ENCODE measurements at places on chromosomes 5 and 9.

GRCh38 chr9:28215536-28216299 is 642.4 kb upstream of the C9orf72 start:
- H3K27ac ChIP-seq: no peak overlapping the region
- DNase-seq: no peak
- no peaks in the 10 kb centered on the region for H3K36me3 ChIP-seq
- no peaks in the 10 kb centered on the region for H3K27me3 ChIP-seq

- H3K27ac ChIP-seq: no peak overlapping the region
- peaks cover 18% of the 10 kb centered on the region for H3K27me3 ChIP-seq
- no peak overlapping the region for H3K4me3 ChIP-seq
- no peaks in the 10 kb centered on the region for H3K4me1 ChIP-seq
- no peak for DNase-seq
Observed at GRCh38 chr9:1052365-1053281, 2.5 kb downstream of the DMRT2 start.

GRCh38 chr9:268616-269015 is 54.0 kb downstream of the DOCK8 start:
- H3K4me3 ChIP-seq: no peak overlapping the region
- no peaks in the 10 kb centered on the region for H3K27me3 ChIP-seq
- no peaks in the 10 kb centered on the region for H3K4me1 ChIP-seq
- no peak overlapping the region for H3K27ac ChIP-seq

- H3K4me3 ChIP-seq: no peak overlapping the region
- no peak for DNase-seq
- H3K27me3 ChIP-seq: no peaks in the 10 kb centered on the region
- H3K27ac ChIP-seq: no peak overlapping the region
Observed at GRCh38 chr9:120299785-120300184, 280.2 kb downstream of the CDK5RAP2 start.

GRCh38 chr9:76658510-76659231 is 105.6 kb upstream of the PCA3 start:
- H3K36me3 ChIP-seq: no peaks in the 10 kb centered on the region
- no peak overlapping the region for H3K27ac ChIP-seq
- H3K27me3 ChIP-seq: no peaks in the 10 kb centered on the region
- DNase-seq: peak; percentile 38

- peaks cover 17% of the 10 kb centered on the region for H3K36me3 ChIP-seq
- no peak for DNase-seq
- H3K4me3 ChIP-seq: no peak overlapping the region
- no peak overlapping the region for H3K27ac ChIP-seq
Observed at GRCh38 chr9:136377341-136378169, 4.1 kb upstream of the CARD9 start.

- DNase-seq: no peak
- H3K4me1 ChIP-seq: no peaks in the 10 kb centered on the region
- no peaks in the 10 kb centered on the region for H3K27me3 ChIP-seq
- H3K27ac ChIP-seq: no peak overlapping the region
- H3K36me3 ChIP-seq: no peaks in the 10 kb centered on the region
- H3K4me3 ChIP-seq: no peak overlapping the region
Observed at GRCh38 chr5:107700481-107700880, 29.7 kb upstream of the EFNA5 start.

DNA sequence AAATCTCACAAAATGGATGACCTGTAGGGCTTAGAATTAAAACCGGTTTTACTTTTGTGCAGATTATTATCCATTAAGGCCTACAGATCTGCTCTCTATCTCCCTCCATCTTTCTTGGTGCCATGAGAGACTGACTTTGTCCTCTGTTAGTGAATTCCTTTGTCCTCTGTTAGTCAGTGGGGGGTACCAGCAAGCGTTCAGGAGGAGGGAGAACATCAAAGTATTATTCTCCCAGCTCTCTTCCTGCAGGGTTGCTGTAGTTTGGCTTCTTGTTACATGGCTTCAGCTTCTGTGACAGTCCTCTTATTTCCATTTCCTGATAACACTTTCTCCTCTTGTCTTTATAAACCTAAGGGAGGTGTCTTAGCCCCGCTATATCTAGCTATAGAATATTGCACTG is 850.5 kb upstream of the SEMA6A start:
- H3K4me1 ChIP-seq: no peaks in the 10 kb centered on the region
- no peak overlapping the region for H3K27ac ChIP-seq
- no peak overlapping the region for H3K4me3 ChIP-seq

DNA sequence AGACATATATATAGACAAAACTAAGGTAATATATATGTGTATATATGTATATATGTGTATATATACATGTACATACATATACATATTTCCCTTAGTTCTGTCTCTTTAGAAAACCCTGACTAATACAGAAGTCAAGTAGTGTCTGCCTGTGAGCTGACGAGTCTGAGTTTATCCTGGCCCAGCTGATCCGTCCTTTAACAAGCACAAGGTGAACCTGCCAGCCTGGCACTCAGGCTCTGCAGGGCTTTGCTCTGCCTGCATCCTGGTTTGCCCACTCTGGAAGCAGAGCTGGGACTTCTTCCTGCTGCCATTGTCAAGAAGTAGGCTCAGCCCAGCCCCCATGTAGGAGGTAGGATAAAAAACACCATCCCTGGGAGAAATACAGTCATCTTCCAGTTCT is 388.0 kb downstream of the ICE1 start:
- no peaks in the 10 kb centered on the region for H3K27me3 ChIP-seq
- DNase-seq: no peak

DNA sequence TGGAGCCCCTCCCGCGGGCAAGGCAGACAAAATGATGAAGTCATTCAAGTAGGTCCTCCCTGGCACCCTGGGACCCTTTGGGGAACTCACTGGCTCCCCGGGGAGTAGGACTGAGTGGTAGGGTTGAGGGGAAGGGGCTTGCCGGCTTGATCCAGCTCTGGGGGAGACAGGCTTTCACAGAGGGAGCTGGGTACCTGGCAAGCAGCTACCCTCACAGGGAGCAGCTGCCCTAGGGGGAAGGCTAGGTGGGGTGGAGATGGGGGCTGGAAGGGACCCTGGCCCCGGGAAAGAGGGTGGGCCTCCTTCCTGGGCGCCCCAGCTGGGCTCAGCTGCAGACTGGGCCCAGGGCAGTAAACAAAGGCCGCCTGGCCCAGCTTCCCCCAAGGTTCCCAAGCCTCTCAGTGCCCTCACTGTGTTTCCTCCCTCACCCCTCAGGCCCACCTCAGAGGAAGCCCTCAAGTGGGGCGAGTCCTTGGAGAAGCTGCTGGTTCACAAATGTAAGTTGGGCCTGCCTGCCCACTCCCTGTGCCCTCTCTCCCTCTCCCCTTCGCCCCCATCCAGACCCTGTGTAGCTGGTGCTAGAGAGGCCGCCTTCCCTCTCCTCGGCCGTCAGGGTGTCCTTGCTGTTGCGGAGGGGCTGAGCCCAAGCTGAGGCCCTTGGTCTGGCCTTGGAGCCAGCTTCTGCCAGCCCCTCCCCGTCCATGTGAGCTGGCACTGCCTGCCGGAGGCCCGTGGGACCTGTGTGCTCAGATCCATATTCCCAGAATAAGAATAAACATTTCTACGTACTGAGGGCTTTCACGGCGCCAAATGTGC is 131.2 kb downstream of the RGS3 start:
- H3K27ac ChIP-seq: peak overlapping the region; percentile 54
- no peaks in the 10 kb centered on the region for H3K27me3 ChIP-seq
- peaks cover 35% of the 10 kb centered on the region for H3K4me1 ChIP-seq
- H3K4me3 ChIP-seq: peak overlapping the region; percentile 42

DNA sequence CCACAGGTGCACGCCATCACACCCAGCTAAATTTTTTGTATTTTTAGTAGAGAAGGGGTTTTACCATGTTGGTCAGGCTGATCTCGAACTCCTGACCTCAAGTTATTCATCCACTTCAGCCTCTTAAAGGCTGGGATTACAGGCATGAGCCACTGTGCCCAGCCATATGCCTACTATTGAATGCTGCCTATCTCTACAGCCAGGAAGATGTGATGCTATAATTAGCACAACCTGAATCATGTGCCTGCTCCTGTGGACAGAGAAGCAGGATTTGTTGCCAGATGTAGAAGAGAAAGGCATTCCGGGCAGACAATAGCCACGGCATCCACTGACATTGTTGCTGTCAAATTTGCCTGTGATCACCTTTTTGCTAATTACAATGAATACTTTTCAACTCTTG is 24.4 kb upstream of the MLLT3 start:
- peaks cover 8% of the 10 kb centered on the region for H3K4me1 ChIP-seq
- no peaks in the 10 kb centered on the region for H3K36me3 ChIP-seq
- 0 out of 3 replicates have a peak, but pooled peaks cover 4% of the 10 kb centered on the region for H3K27me3 ChIP-seq
- no peak overlapping the region for H3K4me3 ChIP-seq
- DNase-seq: no peak
- no peak overlapping the region for H3K27ac ChIP-seq

GRCh38 chr9:35273591-35273990 is 111.8 kb downstream of the UNC13B start:
- no peaks in the 10 kb centered on the region for H3K27me3 ChIP-seq
- no peak for DNase-seq
- H3K4me3 ChIP-seq: no peak overlapping the region
- no peaks in the 10 kb centered on the region for H3K4me1 ChIP-seq

DNA sequence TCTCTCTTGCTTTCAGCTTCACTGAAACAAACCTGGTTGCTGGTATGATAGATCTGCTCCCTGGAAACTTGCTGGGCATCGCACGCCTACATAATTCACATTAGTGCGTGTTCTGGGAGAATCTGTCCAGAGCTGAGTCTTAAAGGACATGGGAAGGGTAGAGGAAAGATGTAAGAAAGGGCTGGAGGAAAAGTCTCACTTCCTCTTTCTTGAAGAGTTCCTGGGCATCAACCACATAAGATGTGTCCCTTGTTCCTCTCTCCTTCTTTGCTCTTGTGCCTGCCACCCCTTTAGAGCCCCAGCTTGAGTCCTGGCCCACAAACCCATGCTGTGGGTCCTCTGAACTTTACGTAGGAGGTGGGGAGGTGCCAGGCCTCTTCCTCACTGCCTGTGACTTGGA is 205.3 kb upstream of the PANK3 start:
- no peak overlapping the region for H3K4me3 ChIP-seq
- H3K27ac ChIP-seq: no peak overlapping the region

DNA sequence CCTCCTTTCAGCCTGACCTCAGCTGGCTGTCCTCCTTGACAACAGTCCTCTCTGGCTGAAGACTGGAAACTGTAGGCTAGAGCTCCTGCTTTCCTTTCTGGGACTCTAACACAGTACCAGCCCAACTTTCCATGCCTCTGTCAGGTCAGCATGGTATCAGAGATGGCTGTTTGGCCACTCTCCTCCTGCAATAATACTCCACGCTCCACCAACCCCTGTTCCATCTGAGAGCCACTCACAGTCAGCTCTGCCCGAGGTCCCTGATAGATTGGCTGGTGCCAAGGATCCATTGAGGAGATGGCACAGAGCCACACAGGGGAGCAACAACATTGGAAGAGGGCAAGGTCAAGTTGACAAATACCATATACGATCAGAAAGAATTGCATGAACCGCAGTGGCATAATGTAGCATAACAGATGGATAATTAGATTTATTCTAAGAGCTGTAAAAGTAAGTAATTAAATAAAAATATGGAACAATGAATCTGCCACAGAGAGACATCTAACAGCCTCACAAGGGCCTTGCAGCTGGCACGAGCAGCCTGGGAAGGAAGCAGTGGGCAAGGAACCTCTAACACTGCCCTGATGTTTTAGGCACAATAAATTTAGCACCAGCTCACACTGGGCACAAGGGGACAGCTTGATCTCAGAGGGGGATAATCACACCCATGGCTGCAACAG is 94.3 kb upstream of the LRRTM2 start:
- H3K4me1 ChIP-seq: peaks cover 57% of the 10 kb centered on the region
- H3K27ac ChIP-seq: no peak overlapping the region
- no peak overlapping the region for H3K4me3 ChIP-seq
- H3K27me3 ChIP-seq: no peaks in the 10 kb centered on the region

GRCh38 chr5:84213861-84214260 is 170.8 kb downstream of the EDIL3 start:
- no peaks in the 10 kb centered on the region for H3K4me1 ChIP-seq
- H3K27ac ChIP-seq: no peak overlapping the region
- no peak overlapping the region for H3K4me3 ChIP-seq

DNA sequence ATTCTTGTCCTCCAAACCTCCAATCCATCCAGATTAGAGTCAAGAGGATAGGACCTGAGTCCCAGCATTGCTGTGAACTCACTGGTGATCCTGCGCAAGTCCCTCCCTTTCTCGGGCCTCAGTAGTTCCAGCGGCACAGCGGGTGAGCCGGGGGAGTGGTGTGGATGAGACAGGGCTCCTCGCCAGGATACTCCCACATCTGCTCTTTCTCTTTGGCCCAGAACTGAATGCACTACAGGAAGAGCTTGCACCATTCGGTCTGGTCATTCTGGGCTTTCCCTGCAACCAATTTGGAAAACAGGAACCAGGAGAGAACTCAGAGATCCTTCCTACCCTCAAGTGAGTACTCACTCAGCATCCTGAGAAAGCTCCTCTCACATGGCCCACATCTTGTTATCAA is 6.3 kb downstream of the GPX3 start:
- no peak for DNase-seq
- H3K4me3 ChIP-seq: no peak overlapping the region
- H3K27ac ChIP-seq: no peak overlapping the region
- H3K27me3 ChIP-seq: no peaks in the 10 kb centered on the region
- H3K4me1 ChIP-seq: peaks cover 37% of the 10 kb centered on the region

DNA sequence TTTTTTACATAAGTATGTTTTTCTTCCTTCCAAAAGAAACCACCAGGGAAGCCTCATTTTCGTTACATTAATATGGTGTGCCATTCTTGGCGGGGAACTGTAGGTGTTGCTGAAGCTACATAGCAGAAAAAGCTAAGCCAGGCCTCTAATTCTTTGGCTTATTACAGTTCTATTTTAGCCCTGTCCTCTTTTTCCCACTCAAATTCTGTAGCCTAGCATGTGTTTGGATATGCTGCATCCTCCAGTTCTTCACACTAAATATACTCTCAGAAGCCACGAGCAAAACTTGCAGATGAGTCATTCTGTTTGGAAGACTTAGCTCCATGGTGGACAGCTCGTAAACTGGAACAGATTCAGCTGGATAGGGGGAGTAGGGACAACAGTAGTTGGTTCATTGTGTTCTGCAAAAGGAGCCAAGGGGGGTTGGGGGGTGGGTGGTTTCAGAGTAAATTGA is 369.4 kb downstream of the TMEM161B start:
- no peaks in the 10 kb centered on the region for H3K36me3 ChIP-seq
- no peak for DNase-seq
- H3K4me1 ChIP-seq: no peaks in the 10 kb centered on the region
- no peak overlapping the region for H3K4me3 ChIP-seq
- no peak overlapping the region for H3K27ac ChIP-seq

GRCh38 chr5:128534726-128535125 is 3.3 kb downstream of the FBN2 start:
- no peaks in the 10 kb centered on the region for H3K4me1 ChIP-seq
- peaks cover 20% of the 10 kb centered on the region for H3K27me3 ChIP-seq
- no peak overlapping the region for H3K27ac ChIP-seq
- DNase-seq: no peak
- no peaks in the 10 kb centered on the region for H3K36me3 ChIP-seq
- no peak overlapping the region for H3K4me3 ChIP-seq
